ENCODE measurements at places on chromosomes 16 and 17.

DNA sequence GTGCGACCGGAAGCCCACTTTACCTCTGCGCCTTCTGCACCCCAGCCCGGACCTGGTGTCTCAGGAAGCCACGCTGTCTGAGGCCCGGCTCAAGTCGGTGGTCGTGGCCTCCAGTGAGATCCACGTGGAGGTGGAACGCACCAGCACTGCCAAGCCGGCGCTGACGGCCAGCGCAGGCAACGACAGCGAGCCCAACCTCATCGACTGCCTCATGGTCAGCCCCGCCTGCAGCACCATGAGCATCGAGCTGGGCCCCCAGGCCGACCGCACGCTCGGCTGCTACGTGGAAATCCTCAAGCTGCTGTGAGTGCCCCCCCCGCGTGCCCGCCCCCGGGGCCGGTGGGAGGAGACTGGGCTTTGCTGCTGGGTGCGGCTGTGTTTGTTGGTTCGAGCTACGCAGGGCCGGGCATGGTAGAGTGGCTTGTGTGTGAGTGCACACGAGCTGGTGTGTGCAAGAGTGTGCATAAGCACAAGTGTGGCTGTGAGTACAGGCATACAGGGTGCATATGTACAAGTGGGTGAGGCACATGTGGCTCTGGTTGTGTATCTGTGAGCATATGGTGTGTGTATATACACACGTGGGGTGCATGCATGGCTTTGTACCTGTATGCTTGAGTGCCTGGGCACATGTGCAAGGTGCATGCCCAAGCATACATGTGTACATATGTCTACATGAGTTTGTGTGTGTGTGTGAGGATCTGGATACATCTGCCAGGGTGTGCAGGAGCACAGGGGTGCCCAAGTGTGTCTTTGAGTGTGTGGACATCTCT is 100.6 kb upstream of the PLCG2 start:
- DNase-seq: no peak

- peak; percentile 68 for DNase-seq
Observed at GRCh38 chr16:75471723-75472633, 7.5 kb upstream of the TMEM170A start.

DNA sequence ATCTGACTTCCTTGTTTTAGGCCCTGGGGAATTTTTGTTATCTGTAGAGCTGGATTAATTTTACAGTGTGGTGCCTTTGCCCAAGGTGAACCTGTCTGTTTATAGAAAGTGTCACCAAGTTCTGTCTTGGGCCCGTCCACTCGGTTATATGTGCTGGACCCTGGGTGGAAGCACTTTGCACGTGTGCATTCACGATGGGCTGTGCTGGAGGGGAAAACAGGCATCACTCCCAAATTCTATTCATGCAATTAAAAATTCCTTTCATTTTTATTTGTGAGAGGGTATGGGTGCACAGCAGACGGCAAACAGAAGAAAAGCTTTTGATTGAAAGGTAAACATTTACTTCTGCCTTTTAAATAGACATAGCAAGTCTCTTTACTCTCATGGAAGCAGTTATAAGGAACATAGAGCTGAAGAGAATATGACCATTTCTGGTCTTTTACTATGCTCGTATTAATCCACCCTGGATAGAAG is 101.2 kb downstream of the WWOX start:
- no peak for DNase-seq

DNA sequence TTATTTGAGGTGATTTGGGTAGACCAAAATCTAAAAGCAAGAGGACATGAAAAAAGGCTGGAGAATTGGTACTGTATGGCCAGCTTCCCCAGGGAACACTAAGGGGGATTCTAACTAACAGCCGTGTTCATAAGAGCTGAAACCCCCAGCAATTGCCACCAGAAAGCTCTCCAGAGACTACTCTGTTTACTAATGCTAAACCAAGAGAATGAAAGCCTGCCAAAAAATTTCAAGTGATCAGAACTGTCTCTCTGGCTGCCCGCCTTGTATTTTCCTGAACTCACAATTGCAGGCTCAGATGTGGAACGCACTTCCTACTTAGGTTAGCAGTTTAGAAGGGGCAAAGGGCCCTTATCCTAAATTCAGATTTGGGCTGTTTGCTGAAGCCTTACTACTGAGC is 24.1 kb downstream of the MYH10 start:
- DNase-seq: no peak

- DNase-seq: no peak
Observed at GRCh38 chr17:68750208-68750562, 149.0 kb upstream of the FAM20A start.

DNA sequence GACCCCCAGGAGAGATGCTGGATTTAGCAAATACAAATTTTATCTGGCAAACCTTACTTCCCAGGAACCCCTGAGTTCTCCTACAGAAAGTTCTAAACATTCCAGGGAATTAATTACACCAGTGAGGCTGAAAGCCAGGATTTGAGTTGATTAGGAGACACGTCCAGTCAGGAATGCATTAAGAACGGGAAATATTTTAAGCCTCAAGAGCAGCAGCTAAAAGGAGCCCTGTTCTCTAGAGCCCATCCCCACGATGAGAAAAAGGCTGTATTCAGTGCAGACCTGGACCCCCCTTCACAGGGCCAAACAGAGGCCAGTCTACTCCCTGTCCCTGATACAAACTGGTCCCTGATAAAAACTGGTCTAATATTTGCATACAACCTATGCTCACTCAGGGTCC is 55.0 kb downstream of the VAT1L start:
- no peak for DNase-seq

DNA sequence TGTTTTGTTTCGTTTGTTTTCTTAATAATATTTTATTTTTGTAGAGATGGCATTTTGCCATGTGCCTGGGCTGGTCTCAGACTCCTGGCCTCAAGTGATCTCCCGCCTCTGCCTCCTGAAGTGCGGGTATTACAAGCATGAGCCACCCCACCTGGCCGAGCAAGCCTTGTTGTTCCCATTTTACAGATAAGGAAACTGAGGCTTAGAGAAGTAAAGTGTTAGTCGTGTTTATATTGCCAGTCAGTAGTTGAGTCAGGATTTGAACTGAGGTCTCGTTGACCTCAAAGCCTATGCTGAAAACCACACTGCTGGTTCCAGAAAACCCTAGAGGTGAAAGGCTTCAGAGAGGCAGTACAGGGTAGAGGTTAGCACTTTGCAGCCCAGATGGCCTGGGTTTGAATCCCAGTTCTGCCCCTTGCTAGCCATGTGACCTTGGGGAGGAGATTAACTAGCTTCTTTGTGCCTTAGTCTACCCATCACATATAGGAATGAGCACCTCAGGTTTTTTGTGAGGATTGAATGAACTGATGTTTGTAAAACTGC is 102.0 kb downstream of the ABCC6 start:
- no peak for DNase-seq

GRCh38 chr17:9968881-9969280 is 63.8 kb upstream of the RCVRN start:
- no peak for DNase-seq

- DNase-seq: no peak
Observed at GRCh38 chr16:72191551-72191950, 19.6 kb upstream of the PMFBP1 start.

- DNase-seq: peak; percentile 17
Observed at GRCh38 chr17:72118335-72119076, 2.3 kb upstream of the SOX9 start.

DNA sequence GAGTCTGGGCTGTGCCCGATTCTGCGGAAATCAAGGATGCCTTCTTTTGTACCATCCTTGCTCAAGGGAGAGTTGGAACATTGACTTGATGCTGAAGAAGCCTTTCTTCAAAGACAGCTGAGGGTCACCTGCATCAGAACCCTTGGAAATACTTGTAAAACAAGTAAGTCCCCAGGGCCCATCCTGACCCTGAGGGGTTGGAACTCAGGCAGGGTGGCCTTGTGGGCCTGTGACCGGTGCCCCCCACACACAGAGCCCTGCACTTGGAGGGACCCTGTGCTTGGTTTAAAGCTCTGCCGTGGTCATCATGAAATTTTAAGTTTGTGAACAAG is 56.9 kb downstream of the WIPI1 start:
- no peak for DNase-seq

DNA sequence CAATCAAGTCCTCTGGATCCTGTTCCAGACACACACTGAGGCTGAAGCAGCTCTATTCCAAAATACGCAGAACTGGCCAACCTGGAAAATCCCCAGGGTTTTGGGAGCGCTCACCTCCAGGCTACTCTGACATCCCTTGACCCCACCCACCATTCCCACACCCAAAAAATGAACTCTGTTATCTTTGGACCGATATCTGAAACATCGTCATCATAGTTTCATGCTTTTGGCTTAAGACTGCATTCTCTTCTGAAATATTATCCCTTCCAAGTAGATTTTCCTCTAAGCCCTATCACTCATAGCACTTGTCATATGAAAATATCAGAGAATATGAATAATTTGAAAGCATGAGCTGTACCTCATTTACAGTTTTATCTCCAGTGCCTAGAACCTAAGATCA is 34.7 kb downstream of the VAT1L start:
- no peak for DNase-seq

GRCh38 chr16:82801361-82801760 is 174.6 kb downstream of the CDH13 start:
- no peak for DNase-seq

DNA sequence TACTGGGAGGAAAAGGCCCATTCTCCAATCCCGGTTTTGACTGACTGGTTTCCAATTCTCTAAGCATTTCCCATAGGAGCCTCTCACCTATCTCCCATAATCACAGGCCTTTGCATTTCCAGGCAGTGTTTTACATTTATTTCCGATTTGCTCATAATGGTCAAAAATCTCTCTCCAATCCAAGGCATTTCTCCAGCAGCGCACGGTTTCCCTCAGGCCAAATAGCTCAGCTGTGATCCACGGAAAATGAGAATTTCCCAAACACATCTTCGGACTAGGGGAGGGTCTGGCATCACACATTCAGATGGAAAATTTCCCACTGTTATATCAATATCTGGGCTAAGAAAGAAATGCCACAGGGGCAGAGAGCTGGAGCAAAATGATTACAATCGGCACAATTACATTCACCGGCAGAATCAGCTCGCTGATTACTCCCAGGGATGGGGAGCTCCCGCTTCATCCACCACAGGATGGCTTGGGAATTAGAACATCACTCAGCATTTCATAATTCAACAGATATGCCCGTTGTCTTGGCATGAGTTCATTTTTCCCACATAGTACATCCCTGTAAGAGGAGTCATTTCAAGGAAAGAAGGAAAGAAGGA is 6.7 kb downstream of the PIPOX start:
- no peak for DNase-seq

DNA sequence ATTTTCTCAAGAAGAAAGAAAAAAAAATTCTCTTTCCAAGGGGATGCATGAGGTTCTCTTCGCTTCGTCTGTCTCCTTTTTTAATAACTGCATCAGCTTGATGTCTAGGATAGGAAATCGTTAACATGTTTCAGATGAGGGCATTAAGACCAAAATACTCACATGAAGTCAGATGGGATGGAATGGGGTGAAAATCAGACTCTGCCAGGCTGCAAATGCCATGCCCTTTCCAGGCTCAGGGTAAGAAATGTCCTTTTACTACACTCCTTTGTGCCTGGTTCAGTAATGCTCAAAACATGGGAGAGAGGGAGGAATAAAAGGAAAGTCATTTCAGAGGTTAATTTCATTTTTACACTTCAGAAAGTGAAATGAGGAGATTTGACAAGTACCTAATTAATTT is 21.7 kb upstream of the ERCC4 start:
- DNase-seq: no peak

GRCh38 chr17:76562734-76563148 is 22.9 kb downstream of the PRCD start:
- no peak for DNase-seq

DNA sequence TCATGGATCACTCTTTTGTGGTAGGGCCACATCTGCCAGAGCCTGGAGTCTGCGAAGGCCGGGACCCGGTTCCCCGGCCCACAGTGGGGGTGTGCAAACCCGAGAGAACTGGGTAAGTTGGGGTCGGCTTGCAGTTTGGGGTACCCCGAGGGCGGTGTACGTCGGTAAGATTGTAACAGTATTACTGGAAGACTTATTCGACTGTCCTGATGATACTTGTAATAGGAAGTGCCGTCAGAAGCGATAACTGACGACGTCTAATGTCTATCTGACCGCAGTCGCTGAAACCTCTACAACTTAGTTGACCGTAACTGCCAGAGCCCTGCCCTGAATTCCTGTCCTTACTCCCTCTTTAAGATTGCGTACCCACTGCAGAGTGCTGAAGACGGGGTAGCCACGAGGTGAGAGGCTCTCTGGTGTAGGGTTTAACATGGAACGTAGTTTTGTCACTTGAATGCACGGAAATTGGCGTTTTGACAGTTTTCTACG is 24.0 kb downstream of the TRPV2 start:
- peak; percentile 55 for DNase-seq

DNA sequence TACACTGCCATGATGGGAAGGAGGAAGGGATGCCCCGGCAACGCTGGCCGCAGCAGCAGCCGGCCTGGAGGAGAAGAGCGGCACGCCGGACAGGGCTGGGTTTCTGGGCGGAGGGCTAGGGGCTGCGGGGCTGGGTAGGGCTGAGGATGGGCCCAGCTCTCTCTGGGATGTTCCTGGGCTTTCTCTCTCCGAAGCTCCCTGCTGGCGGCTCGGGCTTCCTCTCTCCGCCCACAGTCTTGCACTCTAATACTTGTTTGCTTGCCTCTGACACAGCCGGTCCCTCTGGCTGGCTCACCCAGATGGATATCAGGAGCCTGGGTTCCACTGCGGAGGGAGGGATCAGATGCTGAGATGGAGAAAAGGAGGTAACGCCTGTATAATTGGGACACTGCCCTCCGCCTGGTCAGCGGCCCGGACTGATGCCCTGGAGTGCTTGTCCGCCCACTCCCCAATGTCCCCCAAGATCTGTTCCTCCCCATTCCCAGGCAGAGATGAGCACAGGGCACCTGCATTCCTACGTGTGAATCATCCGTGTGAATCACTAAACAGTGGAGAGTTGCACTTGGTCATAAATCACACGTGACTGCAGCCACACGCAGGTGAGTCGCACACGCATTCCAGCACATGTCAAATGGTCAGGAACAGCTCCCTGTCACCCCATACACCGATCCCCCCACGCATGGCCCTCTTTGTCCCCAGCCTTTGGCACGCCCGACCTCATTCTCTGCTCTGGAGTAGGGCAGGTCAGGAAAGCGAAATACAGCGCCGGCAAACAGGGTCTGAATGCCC is at the start of gene ALOXE3:
ALOXE3 (minus strand) TSS at position 535 of the 789 bp plus-strand sequence; CDS start at position 11, 524 bp downstream.
- DNase-seq: no peak

DNA sequence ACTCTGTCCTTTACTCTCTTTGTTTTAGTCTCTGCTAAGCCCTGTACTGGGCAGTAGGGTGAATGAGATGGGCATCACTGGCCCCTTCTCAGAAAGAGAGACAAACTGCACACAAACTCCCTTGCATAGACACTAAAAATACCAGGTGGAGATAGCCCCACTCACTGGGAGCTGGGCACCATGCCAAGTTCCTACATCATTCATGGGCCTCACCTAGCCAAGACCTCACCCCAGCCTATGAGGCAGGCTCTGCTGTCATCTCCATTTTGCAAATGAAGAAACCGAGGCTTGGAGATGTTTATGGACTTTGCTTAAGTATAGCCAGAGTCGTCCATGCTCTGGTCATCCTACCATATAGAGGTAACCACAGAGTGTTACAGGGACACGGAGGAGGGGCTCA is 499.8 kb upstream of the CDH11 start:
- no peak for DNase-seq

- DNase-seq: no peak
Observed at GRCh38 chr16:55567382-55567781, 898 bp downstream of the CAPNS2 start.

- no peak for DNase-seq
Observed at GRCh38 chr17:80307994-80308691, 47.5 kb downstream of the RNF213 start.
